HAP-1 (cell line): ENCODE measurements at places on chromosomes 11 and 22.

DNA sequence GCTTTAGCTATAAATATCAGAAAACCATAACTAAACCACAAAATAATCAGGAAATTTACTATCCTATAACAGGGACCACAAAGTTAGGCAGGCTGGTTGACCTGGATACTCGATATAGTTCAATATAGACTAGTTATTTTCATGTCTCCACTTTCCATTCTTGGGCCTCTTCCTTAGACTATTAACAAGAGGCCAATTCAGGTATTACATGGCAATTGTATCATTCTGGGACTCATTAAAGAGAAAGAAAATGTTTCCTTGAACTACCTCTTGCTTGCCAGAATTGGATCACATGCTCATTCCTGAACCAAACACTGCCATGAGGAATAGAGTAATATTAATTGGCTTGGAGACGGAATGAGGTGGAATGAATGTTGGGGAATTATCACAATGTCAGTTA, 76.0 kb downstream of the EIF3M start:
- DNase-seq: no peak

DNA sequence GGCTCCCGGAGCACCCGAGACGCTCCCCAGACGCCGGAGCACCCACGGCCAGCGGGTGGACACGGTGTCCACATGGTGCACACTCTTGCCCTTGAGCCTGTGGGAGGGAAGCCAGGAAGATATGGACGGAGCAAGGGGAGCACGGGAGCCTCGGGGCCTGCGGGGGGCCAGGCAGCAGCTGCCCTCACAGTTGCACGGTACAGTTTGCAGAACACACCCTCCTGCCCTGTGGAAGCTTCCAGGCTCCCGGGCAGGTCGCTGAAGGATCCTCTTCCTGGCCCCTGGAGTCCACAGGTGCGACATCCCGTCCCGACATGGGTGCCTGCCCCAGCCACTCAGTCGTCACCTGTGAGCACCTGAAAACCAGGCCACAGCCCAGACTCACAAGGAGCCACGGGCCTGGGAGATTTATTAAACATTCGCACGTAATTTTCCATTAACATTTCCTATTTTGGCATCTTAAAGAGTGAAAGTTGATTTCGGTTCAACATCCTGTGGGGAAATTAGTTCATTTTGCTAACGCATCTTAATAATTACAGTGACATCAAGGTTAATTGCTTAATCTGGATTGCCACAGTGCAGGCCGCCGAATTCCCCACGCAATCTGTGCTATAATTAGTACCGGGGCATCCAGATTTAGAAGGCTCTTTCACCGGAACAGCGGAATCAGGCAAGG, 253.3 kb downstream of the BRD1 start:
- peak; percentile 2 for DNase-seq

DNA sequence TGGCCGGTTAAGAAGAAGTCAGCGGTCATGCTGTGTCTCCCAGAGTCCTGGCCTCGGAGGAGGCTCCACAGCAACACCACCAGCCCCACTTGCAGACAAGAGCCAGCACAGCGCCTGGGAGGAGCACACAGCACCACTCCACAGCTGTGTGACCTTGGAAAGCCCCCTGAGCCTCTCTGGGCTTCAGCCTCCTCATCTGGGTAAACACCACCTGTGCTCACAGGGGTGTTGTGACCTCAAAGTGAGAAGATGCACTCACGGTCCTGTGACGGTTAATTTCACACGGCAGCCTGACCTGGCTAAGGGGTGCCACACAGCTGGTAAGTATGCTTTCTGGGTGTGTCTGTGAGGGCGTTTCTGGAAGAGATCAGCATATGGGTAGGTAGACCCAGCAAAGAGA, 54.7 kb downstream of the PHF21B start:
- no peak for DNase-seq

- DNase-seq: no peak
These were observed 9.3 kb downstream of the MRPL16 start for GRCh38 chr11:59801160-59801706.

DNA sequence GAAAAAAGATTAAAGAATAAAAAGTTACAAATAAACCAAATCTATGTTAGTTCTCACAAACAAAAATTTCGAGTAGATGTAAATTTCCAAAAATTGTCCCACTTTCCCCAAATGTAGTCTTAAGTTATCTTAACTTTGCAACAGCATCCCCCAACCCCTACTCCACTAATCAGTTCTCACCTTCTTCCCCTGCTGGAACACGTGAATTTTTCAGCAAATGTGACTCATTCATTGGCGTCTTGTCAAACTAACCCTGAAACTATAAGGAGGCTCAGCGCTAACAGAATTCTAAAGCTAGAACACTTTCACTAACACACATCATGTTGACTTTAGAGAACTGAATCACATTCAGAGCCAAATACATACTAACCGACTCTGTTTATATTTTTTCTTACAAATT, 46.1 kb downstream of the PHF21A start:
- no peak for DNase-seq

GRCh38 chr22:31130873-31131272, 8.1 kb downstream of the INPP5J start:
- DNase-seq: no peak

- peak; percentile 74 for DNase-seq
These were observed 5.1 kb upstream of the P2RX6 start for GRCh38 chr22:21009638-21010425.

DNA sequence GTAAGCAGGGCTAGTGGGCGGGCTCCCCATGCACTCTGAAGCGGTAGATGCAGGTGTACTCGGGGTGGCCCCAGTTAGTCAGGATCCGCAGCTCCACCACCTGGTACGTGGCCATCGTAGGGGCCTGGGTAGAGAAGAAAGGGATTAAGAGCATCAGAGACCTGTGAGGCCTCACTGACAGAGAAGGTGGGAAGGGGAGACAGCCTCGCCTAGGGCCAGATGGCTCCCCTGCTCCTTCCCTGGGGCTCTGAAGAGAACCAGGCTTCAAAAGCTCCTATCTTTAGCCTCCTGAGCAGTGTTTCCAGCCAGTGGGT, 19.6 kb downstream of the SUN2 start:
- DNase-seq: no peak

GRCh38 chr11:92841719-92842118, 127.7 kb upstream of the MTNR1B start:
- no peak for DNase-seq

DNA sequence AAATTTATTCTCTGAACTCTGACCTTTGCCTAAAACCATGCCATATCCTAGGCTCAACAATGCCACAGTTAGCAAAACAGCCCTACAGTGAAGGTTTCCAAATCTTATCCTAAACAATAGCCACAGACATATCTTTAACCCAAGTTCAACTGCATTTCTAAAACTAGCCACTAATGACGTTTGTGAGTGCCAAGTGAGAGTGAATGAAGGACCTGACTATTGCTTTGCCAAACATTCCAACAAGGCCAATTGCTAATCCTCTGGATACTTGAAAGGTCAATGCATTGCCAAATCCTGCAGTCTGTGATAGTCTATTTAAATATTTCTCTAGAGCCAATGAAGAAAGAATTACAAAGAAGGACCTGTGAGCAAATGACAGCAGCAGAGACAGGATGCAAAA, 2.5 kb upstream of the OR4C45 start:
- DNase-seq: no peak

DNA sequence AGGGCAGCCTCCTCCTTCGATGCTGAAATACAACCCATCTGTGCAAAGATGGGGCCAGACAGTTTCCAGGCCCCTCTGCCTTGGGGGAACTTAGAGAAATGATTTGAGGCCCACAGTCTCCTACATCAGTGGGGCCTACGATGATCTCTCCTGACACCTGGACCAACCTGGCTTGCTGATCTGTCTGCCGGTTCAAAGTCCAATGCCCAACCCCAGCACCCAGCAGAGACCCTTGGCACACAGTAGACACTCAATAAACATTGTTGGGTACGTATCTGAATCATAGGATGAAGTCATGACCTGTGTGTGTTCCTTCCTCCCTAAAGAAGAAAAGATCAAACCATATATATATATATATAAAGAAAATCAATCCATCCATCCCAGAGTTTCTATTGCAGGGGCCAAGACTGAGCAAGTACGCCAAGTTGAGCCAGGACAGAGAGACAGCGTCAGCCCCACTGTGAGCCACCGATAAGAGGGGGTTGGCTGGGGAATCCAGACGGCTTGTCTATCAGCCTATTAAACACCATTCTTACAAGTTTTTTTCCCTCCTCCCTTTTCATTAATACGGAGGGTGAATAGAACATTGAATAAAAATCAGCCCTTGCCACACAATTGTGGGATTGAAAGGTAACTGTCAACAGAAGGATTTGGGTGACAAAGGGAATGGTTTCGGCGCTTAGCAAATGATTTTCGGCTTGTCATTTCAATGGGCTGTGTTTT, 244.1 kb downstream of the MN1 start:
- peak; percentile 80 for DNase-seq

DNA sequence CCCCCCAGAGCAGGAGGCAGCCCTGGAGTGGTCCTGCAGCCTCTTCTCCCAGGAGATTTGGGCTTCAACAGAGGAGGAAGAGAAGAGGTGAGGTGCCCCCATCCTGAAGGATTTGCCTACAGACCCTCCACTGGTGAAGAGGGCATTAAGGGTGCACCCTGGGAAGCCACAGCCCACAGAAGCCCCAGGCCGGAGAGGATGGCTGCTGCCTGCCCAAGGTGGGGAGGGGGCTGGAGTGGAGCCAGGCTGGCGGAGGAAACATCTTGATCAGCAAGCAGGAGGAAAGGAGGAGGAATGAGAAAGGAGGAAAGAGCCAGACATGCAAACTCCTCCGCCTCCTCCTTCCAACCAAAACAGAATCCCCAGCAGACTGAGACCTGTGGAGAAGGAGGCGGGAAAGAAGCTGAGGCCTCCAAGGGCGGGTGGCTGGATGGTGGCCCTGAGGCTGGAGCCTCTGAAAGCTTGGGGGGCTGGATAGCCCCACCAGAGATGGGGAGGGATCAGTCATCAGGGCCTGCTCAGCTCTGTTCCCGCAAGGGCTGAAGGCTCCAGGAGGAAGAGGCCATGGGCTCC, 31.3 kb downstream of the ARRB1 start:
- no peak for DNase-seq

DNA sequence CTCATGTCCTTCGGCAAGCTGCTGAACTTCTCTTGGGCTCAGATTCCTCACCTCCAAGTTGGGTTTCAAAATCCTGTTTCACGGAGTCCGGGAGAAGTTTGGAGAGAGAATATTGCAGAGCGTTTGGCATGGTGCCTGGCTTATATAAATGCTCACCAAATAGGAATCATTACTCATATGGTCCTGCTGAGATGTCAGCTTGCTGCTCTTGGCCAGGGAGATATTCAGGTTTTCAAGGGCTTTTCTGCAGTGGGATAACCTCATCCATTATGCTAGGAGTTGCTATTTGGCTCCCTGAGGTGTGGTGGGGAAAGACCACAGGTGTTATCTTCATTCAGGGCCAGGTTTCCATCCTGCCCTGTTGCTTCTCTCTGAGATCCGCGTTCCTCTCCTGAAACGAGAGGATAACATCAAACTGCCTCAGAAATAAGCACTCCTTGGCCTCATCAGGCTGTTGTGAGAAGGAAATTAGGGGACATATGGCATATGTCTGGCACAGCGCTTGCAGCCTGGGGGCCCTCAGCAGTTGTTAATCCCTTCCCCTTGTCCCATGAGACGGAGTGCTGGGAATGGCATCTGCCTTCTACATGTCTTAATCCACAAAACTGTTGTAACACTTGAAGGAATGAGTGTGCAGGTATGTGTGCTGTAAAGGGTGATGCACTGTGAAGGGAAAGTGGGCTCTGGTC, 29.9 kb upstream of the ACER3 start:
- no peak for DNase-seq

- no peak for DNase-seq
These were observed 325.1 kb upstream of the MPPED2 start for GRCh38 chr11:30911247-30911646.

DNA sequence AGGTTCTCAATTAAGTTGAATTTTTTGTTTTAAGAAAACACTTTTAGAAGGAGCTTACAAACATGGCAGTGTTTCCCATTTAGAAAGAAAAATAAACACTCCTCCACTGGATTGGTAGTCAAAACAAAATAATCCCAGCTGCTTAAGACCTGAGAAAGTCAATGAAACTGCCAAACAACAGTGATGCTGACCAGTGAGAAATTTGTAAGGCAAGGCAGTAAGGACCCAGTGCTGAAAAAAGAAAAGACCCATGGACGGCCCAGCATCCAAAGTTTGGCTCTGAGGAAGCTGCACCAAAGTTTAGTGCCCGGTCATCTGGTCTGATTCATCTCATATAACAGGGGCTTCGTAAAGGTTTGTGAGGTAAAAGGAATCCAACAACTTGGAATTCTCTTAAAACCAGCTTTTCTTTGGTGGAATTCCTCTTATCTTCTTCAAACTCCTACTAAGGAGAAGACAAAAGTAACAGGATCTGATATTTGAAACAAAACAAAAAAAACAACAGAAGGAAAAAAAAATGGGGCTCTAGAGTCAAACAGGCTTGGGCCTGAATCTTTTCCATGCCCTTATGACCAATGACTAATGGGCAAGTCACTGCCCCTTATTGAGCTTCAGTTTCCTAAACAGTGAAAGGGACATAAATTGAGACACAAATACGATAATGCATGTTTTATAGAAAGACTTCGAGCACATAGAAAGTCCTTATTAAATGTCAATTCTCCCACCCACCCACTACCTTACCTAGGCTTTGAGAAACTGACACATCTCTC, 383.0 kb upstream of the NARS2 start:
- DNase-seq: no peak

- DNase-seq: no peak
These were observed 44.4 kb downstream of the GDPD5 start for GRCh38 chr11:75481223-75481921.

GRCh38 chr22:37607010-37607934, 1.4 kb upstream of the GGA1 start:
- DNase-seq: peak; percentile 91

- DNase-seq: no peak
These were observed 23.1 kb downstream of the PRDM11 start for GRCh38 chr11:45169310-45170072.

GRCh38 chr11:81658722-81659121, 1074.9 kb downstream of the FAM181B start:
- peak; percentile 31 for DNase-seq

DNA sequence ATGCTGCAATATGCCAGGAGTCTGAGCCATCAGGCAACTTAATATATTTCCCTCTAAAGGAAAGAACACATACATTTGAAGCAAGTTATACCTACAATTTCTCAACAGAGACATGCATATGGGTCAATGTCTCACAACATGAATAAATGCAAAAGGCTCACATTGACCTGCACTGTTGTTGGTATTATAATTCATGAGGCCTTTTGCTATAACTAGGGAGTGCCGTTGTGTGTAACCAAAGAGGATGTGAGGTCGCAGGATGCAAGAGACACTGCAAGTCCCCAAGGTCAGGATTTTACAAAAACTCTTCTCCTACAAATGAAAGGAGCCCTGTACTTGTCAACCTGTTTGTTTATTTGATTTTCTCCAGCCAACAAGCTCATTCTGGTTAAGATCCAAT, 250.5 kb downstream of the LARGE1 start:
- no peak for DNase-seq

GRCh38 chr11:111423250-111423615, 44.2 kb upstream of the POU2AF1 start:
- DNase-seq: no peak

DNA sequence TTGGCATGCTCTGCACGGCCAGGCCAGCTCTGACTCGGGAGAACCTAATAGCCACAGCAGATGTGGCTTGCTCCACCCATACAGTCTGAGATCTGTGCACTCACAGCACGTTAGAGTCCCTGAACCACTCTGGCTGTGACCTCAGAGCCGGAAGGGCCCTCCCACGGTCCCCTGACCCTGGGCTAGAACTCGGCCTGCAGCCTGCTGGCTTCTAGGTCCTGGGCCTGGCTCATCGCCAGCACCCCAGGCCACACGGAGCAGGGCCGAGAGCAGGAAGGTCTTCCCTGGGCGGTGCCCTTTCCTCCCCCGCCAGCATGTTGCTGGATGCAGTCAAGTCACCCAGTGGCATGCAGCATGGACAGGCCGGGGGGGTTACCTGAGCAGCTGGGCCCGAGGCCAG, 35.3 kb upstream of the TTLL12 start:
- no peak for DNase-seq
